ENCODE measurements at places on chromosomes 6 and 20. TPM values are rescaled to one million over a fixed set of nuclear protein-coding genes. Genes with fewer than 3 reads are reported as not detected.
A peak's percentile ranks its signal among the peaks of the same experiment; 100 is the strongest.

GRCh38 chr6:166253281-166253681 lies 54.9 kb downstream of the PRR18 start:
- DNase-seq, result no peak

- DNase-seq, result no peak
Observed at GRCh38 chr20:43415661-43416430, 41.9 kb upstream of the SRSF6 start.

GRCh38 chr6:135811644-135812526 lies 39.6 kb upstream of the PDE7B start:
- DNase-seq, result no peak

GRCh38 chr20:12207875-12208274 lies 290.2 kb downstream of the BTBD3 start:
- no peak for DNase-seq

GRCh38 chr6:50093116-50093937 lies 43.6 kb upstream of the DEFB112 start:
- no peak for DNase-seq

DNA sequence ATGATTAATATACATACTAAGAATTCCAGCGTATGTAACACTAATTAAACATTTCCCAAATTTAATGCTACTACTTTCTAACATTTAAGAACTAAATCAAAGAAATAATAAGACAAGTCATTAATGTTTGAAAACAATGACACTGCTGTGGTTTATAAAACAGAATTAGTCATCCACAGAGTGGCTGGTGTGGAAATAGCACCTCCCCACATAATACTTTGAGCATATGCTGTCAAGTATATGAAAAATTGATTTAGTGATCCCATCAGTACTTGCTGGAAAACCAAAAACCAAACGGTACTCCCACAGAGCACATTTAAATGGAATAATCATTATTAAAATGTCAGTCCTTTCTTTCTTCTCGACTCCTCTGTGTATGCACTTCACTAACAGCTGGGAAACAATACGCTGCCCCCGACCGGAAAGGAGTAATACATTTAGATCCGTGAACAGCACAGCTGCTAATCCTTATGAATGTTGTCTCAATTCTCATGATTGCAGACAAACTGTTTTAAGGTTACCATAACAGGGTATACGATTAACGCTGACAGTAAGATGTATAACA lies 78.4 kb downstream of the PREP start:
- DNase-seq, result no peak

DNA sequence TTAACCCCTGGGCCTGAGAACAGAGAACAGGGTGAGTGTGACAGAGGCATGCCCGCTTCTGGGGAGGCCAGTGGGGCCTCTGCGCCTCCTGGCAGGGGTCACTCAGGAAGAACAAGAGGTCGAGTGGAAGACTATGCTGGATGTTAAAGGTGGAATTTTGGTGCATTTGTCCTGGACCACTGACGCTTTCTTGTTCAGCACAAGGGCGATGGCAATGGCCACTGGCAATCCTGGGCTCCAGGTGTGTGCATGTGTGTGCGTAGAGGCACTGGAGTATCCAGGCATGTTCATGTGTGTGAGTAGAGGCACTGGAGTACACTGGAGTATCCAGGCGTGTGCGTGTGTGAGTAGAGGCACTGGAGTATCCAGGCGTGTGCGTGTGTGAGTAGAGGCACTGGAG lies 23.5 kb upstream of the NPBWR2 start:
- DNase-seq, result peak; percentile 24

DNA sequence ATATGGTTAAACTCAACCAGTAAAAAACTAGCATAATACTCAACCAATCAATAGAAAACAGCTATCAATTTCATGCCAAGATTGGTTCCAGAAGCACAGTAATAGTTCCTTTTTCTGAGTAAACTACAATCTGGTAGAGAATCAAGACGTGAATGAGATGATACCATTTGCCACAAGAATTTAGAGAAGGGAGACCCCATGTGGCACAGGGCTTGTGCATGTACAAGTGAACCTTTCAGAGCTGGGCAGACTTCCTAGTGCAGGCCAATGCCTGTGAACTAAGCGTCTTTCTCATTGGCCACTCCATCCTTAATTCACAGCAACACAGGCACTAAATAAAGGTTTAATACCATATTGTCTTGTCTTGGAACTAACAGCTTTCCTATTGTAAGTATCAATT lies 213.5 kb downstream of the RFPL4B start:
- no peak for DNase-seq

- DNase-seq, result no peak
Observed at GRCh38 chr6:159805440-159806020, 5.5 kb downstream of the PNLDC1 start.

DNA sequence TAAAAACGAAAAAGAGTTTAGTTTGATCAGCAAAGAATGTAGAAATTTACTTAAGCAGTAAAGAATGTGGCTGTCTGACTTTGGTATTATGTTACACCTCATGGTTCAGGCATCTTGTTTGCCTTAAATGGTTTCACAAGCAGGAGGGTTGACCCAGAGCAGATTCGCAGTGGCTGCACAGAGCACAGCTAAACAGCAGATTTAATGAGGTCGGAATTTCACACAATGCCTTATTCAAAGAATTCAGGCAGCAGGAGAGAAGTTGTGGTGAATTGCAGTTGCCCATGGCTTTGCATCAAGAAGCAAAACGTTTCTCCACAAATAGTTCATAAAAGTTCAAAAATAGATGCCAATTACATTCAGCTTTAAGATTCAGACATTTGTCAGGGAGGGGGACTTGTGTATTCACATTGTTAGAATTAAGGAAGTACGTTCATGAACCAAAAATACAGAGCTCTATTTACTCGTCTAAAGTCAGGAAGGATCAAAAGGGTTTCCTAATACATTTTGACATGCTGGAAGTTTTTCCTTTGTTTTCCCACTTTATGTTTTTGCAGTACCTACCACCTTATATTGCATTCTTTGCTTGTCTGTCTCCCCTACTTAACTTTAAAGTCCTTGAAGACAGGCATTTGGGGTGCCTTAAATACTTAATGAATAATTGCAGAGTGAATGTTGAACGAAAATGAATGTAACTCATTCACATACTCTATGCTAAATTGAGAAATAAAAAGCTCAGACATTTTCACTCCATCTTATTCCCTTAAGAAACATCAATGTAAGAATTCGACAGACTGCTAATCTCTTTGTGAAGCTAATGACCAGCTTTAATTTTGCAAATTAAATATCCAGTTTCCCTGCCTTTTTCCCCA lies 1163.6 kb upstream of the CITED2 start:
- no peak for DNase-seq

GRCh38 chr6:153595903-153596302 lies 443.1 kb upstream of the OPRM1 start:
- no peak for DNase-seq

GRCh38 chr6:169028343-169028742 lies 225.3 kb downstream of the THBS2 start:
- DNase-seq, result no peak

GRCh38 chr6:52403627-52404026 lies 16.5 kb upstream of the EFHC1 start:
- DNase-seq, result no peak

DNA sequence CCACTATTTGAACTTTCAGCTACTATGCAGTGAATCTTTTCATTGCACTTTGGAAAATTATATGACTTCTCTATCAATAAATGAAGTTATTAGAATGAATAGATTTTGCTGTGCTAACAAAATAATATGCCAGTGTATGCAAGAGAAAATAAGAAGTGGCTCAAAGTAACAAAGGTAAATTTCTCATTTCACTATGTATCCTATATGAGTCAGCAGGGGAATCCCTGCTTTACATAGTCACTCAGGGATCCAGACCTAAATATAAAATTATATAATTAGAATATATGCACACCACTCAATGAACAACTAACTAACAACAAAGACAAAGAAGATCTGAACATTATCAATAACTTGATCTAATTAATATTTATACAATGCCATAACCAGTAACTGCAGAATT lies 390.8 kb upstream of the IRAK1BP1 start:
- no peak for DNase-seq

GRCh38 chr6:116866281-116866871 lies 10.7 kb upstream of the RFX6 start:
- DNase-seq, result no peak

GRCh38 chr6:42450477-42451332 lies 1.0 kb downstream of the TRERF1 start:
- DNase-seq, result peak; percentile 55

DNA sequence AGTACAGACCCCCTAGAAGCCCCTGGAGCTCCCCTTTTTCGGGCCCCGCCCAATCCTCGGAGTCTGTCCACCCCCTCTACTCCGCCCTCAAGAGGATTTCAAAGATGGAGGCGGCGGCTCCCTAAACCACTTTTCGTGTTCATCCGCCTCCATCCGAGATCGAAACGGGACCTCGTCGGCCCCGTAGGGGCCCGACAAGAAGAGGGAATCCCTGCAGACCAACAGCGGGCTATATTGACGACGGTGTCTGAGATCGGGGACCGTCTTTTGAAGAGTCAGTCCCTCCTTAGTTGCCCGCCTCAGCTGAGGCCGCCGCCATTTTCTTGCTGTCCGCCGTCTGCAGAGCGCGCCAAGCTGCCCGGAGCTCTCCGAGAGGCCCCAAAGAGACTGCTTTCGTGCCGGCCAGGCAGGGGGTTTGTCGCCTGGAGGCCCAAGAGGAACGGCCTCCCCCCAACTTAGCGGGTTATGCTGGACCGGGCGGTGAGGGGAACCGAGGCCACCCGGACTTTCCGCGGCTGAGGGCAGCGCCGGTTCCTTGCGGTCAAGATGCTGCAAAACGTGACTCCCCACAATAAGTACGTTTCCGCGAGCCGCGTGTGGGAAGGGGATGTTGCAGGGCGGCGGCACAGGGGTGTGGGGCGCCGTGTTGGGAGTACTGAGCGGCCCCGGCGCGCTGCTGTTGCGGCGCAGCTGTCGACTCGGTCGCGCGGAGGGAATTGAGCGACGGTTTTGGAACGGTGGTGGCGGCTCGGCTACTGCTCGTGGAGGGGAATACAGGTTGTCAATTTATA lies 4.2 kb downstream of the BRD2 start:
- peak; percentile 84 for DNase-seq

- DNase-seq, result no peak
Observed at GRCh38 chr20:34110745-34111641, 1.1 kb downstream of the EIF2S2 start.

GRCh38 chr6:41922154-41922553 lies 855 bp downstream of the BYSL start:
- no peak for DNase-seq

GRCh38 chr6:93568169-93568568 lies 148.8 kb upstream of the EPHA7 start:
- DNase-seq, result no peak

Gene TMEM239
- not detected for total RNA-seq

Gene POU5F1
- 0.45 TPM for total RNA-seq

Gene GGTLC1
- not detected for total RNA-seq

Gene MYBL2
- total RNA-seq, result 0.94 TPM

Gene FOXP4
- total RNA-seq, result 31.6 TPM

Gene CD83
- total RNA-seq, result 6.5 TPM

Gene HSPA12B
- total RNA-seq, result 21.2 TPM

Gene STMN3
- total RNA-seq, result 31.2 TPM

Gene PDCD2
- 43.9 TPM for total RNA-seq

Gene DDX43
- total RNA-seq, result 0.78 TPM

Gene TGM3
- not detected for total RNA-seq

Gene CHD6
- 72.3 TPM for total RNA-seq

Gene TCP11
- total RNA-seq, result 0.36 TPM

Gene RXRB
- 51.6 TPM for total RNA-seq
